ENCODE measurements at places on chromosomes 16 and 17. TPM values are rescaled to one million over a fixed set of nuclear protein-coding genes. Genes with fewer than 3 reads are reported as not detected.

The SALL1 gene
- not detected for total RNA-seq

The BLMH gene
- 63.9 TPM for total RNA-seq

The KRTAP2-3 gene
- total RNA-seq, result not detected

- H3K27me3 ChIP-seq, result no peaks in the 10 kb centered on the region
- H3K27ac ChIP-seq, result no peak overlapping the region
- H3K4me3 ChIP-seq, result no peak overlapping the region
- no peaks in the 10 kb centered on the region for H3K4me1 ChIP-seq
- H3K36me3 ChIP-seq, result no peaks in the 10 kb centered on the region
- no peak for DNase-seq
These were observed 44.1 kb upstream of the EMP2 start for GRCh38 chr16:10624527-10624926.

DNA sequence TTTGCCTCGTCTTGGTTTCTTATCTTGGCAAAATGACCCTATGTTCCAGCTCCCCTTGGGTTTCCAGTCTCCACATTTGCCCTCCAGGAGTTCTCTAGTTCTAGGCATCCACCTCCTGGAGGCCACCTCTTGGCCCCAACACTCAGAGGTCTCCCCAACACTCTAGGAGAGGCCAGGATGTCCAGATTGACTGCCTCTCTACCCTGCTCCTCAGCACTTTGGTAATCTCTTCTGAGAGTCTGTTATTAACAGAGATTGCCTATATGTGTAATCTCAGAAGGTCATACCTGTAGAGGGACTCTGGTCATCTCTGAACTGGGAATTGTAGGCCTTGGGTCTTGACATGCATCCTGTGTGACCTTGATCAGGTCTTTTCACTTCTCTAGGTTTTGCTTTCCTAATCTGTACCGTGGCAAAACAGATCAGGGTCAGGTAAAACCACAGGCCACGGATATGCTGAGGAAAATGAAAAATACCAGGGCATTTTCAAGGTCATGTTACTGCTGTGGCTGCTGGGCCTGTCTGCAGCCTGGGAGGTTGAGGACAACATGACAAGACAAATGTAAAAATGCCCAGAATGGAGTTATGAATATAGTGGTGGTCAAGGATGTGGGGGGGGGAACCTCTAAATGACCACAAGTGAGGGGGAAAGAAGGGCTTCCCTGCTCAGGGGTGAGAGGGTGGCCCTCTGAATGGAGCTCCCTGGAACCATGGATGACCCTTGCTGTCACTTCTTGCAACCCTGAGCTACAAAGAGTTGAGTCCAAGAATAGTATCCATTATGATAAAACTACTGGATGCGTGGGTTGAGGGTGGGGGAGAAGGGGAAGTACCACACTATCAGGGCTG, 5.0 kb upstream of the CCL4L2 start:
- no peak for DNase-seq
- peaks cover 31% of the 10 kb centered on the region for H3K27me3 ChIP-seq
- peak overlapping the region; percentile 0 for H3K27ac ChIP-seq
- H3K4me1 ChIP-seq, result peaks cover 13% of the 10 kb centered on the region
- H3K36me3 ChIP-seq, result no peaks in the 10 kb centered on the region
- no peak overlapping the region for H3K4me3 ChIP-seq

- H3K27me3 ChIP-seq, result no peaks in the 10 kb centered on the region
- no peak for DNase-seq
- H3K36me3 ChIP-seq, result no peaks in the 10 kb centered on the region
- H3K4me1 ChIP-seq, result peaks cover 8% of the 10 kb centered on the region
- H3K27ac ChIP-seq, result no peak overlapping the region
These were observed 9.4 kb upstream of the ATP5MC1 start for GRCh38 chr17:48883171-48883570.

The NT5C3B gene
- total RNA-seq, result 49.5 TPM

DNA sequence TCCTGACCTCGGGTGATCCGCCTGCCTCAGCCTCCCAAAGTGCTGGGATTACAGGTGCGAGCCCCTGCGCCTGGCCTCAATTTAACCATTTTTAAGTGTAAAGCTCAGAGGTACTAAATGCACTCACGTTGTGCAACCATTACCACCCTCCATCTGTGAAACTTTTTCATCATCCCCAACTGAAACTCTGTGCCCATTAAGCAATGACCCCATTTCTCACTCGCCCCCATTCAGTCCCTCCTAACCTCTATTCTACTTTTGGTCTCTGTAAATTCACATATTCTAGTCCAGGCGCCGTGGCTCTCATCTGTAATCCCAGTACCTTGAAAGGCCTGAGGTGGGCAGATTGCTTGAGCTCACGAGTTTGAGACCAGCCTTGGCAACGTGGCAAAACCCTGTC, 8.3 kb upstream of the SPNS3 start:
- H3K36me3 ChIP-seq, result no peaks in the 10 kb centered on the region
- DNase-seq, result no peak
- H3K27ac ChIP-seq, result no peak overlapping the region
- no peaks in the 10 kb centered on the region for H3K27me3 ChIP-seq
- H3K4me1 ChIP-seq, result no peaks in the 10 kb centered on the region
- H3K4me3 ChIP-seq, result no peak overlapping the region

The TENT4B gene
- 27.5 TPM for total RNA-seq

DNA sequence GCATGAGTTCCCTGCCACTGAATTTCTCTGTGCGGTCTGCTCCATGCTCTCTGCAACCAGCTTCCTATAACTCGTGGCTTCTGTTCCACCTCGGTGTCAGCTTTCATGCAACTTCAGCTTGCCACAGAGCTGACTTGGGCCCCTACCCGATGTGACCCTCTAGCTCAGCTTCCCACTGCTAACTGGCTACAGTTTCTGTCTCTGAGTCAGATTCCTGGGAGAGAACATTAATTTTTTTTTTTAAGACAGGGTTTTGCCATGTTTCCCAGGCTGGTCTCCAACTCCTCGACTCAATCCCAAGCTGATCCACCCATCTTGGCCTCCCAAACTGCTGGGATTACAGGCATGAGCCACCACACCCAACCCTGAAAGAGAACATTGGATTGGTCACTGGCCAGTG, 35.5 kb upstream of the PSMD7 start:
- DNase-seq, result no peak
- H3K4me1 ChIP-seq, result no peaks in the 10 kb centered on the region
- H3K27me3 ChIP-seq, result peaks cover 7% of the 10 kb centered on the region
- H3K27ac ChIP-seq, result no peak overlapping the region
- H3K4me3 ChIP-seq, result no peak overlapping the region
- H3K36me3 ChIP-seq, result no peaks in the 10 kb centered on the region

The CCL7 gene
- total RNA-seq, result not detected

The PSMD11 gene
- 134 TPM for total RNA-seq

GRCh38 chr16:9612267-9612666, 520.8 kb downstream of the HAPSTR1 start:
- H3K27ac ChIP-seq, result no peak overlapping the region
- no peak overlapping the region for H3K4me3 ChIP-seq
- H3K27me3 ChIP-seq, result no peaks in the 10 kb centered on the region
- no peaks in the 10 kb centered on the region for H3K36me3 ChIP-seq
- DNase-seq, result no peak

The ZDHHC1 gene
- 2.1 TPM for total RNA-seq

DNA sequence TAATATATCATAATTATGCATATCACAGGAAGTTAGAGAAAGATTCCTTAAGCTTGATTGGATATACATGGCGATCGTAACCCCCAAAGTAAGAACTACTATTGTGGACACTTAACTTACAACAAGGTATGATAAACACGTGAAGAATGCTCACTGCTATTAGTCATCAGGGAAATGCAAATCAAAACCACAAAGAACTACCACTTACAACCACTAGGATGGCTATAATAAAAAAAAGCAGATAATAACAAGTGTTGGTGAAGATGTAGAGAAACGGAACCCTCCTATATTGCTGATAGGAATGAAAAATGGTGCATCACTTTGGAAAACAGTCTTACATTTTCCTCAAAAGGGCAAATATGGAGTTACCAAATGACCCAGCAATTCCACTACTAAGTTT, 265.9 kb downstream of the SLC39A11 start:
- H3K36me3 ChIP-seq, result peaks cover 17% of the 10 kb centered on the region
- no peaks in the 10 kb centered on the region for H3K27me3 ChIP-seq
- no peak overlapping the region for H3K27ac ChIP-seq
- peaks cover 4% of the 10 kb centered on the region for H3K4me1 ChIP-seq
- H3K4me3 ChIP-seq, result no peak overlapping the region
- no peak for DNase-seq

DNA sequence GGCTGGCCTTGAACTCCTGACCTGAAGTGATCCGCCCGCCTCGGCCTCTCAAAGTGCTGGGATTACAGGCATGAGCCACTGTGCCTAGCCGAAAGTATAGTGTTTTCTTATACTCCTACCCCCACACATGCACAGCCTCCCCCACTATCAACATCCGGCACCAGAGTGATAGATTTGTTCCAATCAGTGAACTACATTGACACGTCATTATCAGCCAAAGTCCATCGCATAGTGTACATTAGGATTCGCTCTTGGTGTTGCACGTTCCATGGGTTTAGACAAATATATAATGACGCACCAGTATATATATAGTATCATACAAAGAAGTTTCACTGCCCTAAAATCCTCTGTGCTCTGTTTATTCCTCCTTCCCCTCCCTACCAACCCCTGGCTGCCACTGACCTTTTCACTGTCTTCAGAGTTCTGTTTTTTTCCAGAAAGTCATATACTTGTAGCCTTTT, 11.9 kb upstream of the TM4SF5 start:
- H3K4me3 ChIP-seq, result no peak overlapping the region
- H3K27me3 ChIP-seq, result peaks cover 7% of the 10 kb centered on the region
- DNase-seq, result no peak
- no peaks in the 10 kb centered on the region for H3K4me1 ChIP-seq
- H3K36me3 ChIP-seq, result no peaks in the 10 kb centered on the region

DNA sequence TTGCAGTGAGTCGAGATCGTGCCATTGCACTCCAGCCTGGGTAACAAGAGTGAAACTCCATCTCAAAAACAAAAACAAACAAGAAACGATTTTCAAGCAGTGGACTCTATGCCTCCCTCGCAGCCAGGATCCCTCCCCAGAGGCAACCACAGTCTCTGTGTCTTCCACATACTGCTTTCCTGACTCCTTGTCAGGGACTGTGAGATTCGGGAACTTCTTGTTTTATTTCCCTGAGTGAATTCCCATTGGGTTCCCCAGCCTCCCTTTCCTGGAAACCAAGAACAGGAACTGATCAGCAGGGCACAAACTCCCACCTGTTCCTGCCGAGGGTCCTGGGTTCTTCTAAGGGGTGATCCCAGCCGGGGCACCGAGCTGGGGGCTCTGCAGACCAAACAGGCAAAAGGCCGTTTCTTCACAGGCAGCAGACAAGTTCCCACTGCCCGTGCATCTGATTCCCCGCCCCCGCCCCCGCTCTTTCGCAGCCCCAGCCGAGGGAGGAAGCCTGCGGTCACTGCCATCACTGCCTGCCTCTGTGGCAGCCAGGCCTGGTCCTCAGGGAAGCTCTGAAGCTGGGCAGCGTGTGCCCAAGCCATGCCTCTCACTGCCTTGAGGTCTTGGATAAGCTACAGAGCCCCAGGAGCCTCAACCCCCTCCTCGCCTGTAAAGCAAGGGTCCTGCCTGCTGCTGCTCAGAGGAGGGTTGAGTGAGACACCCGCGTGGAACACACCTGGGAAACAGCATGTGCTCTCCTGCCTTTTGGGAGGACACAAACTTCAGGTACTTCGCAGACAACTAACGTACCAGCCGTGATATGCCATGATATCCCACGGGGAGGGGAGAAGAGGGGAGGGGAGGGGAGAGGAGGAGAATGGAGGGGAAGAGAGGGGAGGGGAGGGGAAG, 5.5 kb upstream of the PIEZO1 start:
- H3K4me3 ChIP-seq, result peak overlapping the region; percentile 76
- no peaks in the 10 kb centered on the region for H3K36me3 ChIP-seq

GRCh38 chr17:34556384-34556783, 23.0 kb upstream of the TMEM132E start:
- H3K4me1 ChIP-seq, result no peaks in the 10 kb centered on the region
- no peak overlapping the region for H3K4me3 ChIP-seq
- no peak overlapping the region for H3K27ac ChIP-seq
- DNase-seq, result no peak

The MT1M gene
- total RNA-seq, result not detected

GRCh38 chr16:56120447-56121155, 70.7 kb upstream of the GNAO1 start:
- DNase-seq, result no peak
- peaks cover 51% of the 10 kb centered on the region for H3K27me3 ChIP-seq
- H3K4me3 ChIP-seq, result no peak overlapping the region
- H3K27ac ChIP-seq, result no peak overlapping the region

DNA sequence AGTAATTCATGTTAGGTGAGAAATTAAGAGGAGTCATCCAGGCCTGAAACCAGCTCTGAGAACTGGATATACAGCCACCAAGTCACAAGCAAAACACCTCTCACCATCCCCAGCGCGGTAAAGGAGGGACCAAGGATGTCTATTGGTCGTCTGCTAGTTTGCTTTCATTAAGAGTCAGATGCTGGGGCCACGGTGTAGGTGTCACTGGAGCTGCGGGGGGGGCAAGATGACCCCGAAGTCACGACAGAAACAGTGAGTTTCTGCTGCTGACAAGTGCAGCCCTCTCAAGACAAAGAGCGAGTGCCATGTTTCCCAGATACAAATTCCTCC, 790 bp downstream of the NCBP3 start:
- peaks cover 7% of the 10 kb centered on the region for H3K36me3 ChIP-seq
- peak; percentile 60 for DNase-seq
- peaks cover 10% of the 10 kb centered on the region for H3K27me3 ChIP-seq
- peak overlapping the region; percentile 95 for H3K4me3 ChIP-seq

The COIL gene
- 16.6 TPM for total RNA-seq

DNA sequence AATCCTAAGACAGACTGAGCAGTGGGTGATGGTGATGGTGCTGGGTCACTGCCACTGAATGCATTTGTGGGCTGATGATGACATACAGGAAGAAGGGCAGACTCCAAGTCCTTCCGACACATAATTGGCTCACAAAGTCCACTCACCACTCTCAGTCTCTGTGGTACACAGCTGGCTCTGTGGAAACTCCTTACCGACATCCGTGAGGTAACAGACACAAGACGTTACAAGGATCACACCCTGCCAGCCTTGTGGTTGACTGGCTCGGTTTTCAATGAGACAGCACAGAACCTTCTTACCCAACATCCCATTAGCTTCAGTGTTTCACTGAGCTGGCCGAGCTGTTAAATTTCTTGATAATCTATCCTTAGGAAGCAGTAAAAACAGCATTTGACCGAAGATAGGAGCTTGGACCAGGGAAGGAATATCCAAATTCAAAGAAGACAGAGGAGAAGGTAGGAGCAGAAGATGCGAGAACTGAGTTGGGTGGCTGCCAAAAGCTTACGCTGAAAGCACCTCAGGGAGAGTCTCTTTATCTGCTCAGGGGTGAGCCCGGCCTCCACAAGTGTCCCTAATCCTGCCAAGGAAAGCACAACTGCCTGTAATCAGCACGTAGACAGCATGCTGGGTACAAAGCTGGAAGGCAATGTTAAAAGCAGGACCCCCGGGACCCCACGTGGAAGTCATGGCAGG, 5.5 kb upstream of the MXRA7 start:
- H3K27ac ChIP-seq, result peak overlapping the region; percentile 84
- peaks cover 49% of the 10 kb centered on the region for H3K4me1 ChIP-seq
- H3K36me3 ChIP-seq, result peaks cover 16% of the 10 kb centered on the region
- DNase-seq, result peak; percentile 62

The DCUN1D3 gene
- 5.7 TPM for total RNA-seq
